ENCODE measurements at places on chromosomes 13 and 19. TPM values are rescaled to one million over a fixed set of nuclear protein-coding genes. Genes with fewer than 3 reads are reported as not detected.

DNA sequence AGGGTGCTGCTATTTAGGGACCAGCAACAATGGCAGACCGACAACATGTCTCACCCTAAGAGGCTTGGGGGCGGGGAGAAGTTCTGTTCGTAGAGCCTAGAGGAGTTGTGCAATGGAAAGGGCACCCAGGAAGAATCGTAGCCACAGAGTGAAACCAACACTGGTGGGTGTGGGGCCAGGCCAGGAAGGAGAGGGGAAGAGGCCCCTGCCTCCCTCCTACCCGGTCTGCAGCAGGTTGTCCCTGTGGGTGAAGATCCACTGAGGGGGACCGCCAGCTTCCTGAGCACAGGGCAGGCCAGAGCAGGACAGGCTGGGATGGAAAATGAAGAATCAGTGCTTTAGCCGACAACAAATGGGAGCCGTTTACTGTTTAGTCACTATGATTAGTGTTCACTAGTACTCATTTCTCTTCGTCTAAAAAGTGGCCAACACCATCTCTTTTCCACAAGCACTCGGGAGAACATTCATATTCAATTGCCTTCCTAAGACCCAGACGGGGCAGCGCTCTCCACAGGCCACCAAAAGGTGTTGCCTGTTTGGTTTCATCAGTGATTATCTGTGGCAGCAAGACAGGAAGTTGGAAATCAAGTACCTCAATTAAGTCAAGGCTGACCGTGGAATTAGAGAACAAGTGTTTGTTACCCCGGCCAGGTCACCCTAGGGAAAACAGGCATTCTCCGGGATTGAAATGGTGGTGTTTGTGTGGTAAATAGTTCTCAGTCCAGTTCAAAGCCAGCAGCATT lies 1.1 kb upstream of the ATP11A start:
- DNase-seq = no peak

The CASP14 gene
- total RNA-seq = not detected

DNA sequence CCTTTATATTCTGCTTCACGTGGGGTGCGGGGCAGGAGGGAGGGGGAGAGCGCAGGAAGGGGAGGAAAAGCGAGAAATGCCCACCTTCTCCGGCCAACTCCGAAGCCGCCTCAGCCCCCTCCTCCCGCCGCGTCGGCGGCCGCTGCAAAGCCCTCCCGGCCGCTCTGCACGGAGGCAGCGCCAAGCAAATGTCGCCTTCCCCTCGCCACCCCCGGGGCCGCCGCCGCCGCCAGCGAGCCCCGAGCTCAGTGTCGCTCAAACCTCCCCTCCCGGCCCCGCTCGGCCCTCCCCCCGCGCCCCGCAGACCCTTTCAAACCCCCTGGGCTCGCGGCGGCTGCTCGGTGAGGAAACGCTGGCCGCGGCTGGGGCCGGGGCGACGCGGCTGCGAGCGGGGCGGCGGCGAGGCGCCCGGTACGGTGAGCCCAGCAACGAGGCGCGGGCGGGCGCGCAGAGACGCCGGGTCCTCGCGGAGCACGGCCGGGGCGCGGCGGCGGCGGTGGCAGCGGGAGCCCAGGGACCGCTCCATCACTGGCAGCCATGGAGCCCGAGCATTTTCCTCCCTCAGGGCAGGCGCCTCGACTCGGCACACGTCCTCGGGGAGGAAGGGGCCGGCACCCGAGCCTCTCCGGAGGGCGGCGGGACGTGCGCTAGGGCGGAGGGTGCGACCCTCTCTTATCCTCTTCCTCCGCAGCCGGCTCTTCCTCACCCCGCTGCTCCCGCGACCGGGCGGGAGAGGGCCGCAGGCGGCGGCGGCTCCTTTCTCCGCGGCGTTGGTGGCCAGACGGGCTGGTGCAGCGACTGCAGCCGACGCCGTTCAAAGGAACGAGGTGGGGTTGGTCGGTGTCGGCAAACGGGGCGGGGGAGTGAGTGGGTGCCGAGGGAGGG lies 463 bp upstream of the TSC22D1 start:
- DNase-seq = peak; percentile 20

The ICAM3 gene
- total RNA-seq = 20.4 TPM

GRCh38 chr19:17323964-17324332 lies 10.7 kb downstream of the ANO8 start:
- no peak for DNase-seq

The KASH5 gene
- total RNA-seq = not detected

The LRRC4B gene
- 1.1 TPM for total RNA-seq

GRCh38 chr13:86976521-86977324 lies 694.4 kb upstream of the SLITRK5 start:
- no peak for DNase-seq

DNA sequence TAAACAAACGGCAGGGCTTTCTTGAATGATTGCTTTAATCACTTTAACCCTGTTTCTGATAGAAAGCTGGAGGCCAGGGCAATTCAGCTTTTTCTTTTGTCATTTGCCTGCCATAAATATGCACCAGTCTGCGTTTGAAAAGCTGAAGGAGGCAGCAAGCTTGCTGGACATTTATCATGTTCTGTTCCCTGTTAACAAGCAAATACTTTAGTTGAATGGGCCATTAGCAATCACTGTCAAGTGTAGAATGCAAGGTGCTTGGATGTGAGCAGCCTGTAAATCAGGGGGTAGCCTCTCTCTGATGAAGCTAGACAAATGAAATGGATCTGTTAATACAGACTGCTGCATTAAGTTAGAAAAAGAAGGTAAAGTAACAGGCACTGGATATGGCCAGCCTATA lies 7.6 kb downstream of the EFNB2 start:
- DNase-seq = no peak

The MCF2L gene
- total RNA-seq = not detected

The TRPC4 gene
- 13.3 TPM for total RNA-seq

DNA sequence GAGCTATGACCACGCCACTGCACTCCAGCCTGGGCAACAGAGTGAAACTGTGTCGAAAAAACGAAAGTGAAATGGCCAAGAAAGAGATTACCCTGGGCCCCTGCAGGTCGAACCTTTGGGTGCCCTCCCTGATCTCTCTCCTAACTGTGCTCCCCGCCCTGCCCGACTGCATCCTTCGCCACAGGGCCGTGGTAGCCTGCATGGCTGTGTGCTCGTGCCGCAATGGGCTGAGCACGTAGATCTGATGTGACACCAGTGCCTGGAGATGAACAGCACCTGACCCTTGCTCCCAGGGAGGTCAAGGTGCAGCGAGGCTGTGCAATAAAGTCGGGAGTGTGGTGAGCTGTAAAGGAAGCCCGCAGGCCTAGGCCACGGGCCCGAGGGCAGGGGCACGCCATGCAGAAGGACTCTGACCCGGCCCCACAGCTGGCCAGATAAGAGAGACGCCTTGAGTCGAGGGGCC lies 60.2 kb downstream of the PEX11G start:
- DNase-seq = no peak

Data from MG63 (cell line).